ENCODE measurements at places on chromosomes 2 and 18.

- H3K4me1 ChIP-seq, result peaks cover 5% of the 10 kb centered on the region
- H3K27me3 ChIP-seq, result no peaks in the 10 kb centered on the region
- DNase-seq, result no peak
- H3K4me3 ChIP-seq, result no peak overlapping the region
Measured at GRCh38 chr2:20190170-20190569, 34.8 kb downstream of the SDC1 start.

DNA sequence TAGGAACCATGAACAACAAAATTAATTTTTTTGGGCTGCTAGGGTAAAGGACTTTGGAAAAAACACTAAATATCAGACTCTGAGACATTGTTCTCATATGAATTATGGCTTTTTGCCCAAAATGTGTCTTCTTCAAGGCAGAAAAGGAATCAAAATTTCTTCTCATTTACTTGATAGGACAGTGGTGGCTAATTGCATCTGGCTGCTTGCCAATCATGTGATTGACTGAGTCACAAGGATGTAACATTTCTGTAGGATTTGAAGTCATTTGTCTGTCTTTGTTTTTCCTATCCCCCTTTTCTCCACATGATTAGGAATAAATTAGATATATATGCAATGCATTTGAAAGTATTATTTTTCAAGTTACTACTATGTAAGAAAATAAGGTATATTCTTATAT lies 130.2 kb downstream of the SLC4A10 start:
- H3K27me3 ChIP-seq, result no peaks in the 10 kb centered on the region
- no peak for DNase-seq
- no peaks in the 10 kb centered on the region for H3K36me3 ChIP-seq

DNA sequence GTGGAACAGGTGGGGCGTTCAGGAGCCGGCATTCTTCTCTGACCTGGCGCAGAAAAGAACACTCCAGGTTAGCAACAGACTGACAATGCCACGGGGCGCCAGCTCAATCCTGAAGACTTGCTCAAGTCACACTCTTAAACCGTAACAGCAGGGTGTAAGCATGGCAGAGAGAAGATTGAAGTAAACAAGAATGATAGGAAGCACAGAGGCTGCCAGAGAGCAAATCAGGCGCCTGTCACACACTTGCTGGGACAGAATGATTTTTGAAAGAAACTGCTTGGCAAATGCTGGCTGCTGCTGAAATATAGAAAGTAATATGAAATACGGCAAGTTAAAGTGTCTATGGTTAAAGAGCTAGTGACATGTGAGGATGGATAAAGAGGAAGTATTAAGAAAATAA lies 80.5 kb downstream of the MEP1B start:
- H3K27me3 ChIP-seq, result no peaks in the 10 kb centered on the region
- no peak overlapping the region for H3K4me3 ChIP-seq
- DNase-seq, result no peak
- H3K36me3 ChIP-seq, result peaks cover 2% of the 10 kb centered on the region
- H3K27ac ChIP-seq, result no peak overlapping the region

DNA sequence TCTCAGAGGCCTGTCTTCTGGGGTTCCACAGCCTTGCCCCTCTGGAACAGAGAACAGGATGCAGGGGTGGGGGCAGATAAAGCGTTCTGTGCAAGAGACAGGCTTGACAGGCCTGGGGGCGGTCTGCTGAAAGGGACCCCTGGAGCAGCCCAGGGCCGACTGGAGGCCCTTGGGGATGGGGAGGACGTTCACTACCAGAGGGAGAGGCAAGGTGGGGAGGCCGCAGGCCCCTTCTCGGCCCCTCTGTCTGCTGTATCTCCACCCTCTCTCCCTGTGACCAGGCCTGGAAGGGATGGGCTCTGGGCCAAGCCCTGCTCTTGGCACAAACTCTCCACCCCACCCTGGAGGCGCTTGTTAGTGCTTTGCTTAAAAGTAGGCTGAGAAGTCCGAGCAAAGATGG lies 27.3 kb upstream of the INHBB start:
- no peaks in the 10 kb centered on the region for H3K4me1 ChIP-seq
- H3K27ac ChIP-seq, result no peak overlapping the region
- no peak overlapping the region for H3K4me3 ChIP-seq
- no peak for DNase-seq
- H3K27me3 ChIP-seq, result no peaks in the 10 kb centered on the region
- H3K36me3 ChIP-seq, result no peaks in the 10 kb centered on the region

DNA sequence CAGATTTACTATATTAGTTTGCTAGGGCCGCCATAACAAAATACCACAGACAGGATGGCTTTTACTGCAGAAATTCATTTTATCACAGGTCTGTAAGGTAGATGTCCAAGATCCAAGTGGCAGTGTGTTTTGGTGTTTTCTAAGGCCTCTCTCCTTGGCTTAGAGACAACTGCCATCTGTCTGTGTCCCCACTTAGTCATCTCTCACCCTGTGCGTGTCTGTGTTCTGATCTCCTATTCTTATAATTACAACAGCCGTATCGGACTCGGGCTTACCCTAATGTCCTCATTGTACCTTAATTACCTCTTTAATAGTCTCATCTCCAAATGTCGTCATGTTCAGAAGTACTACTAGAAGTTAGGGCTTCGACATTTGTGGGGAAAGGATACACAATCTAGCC lies 362.3 kb upstream of the CDH19 start:
- H3K4me1 ChIP-seq, result no peaks in the 10 kb centered on the region
- H3K27ac ChIP-seq, result no peak overlapping the region
- H3K36me3 ChIP-seq, result no peaks in the 10 kb centered on the region
- H3K27me3 ChIP-seq, result no peaks in the 10 kb centered on the region

- H3K36me3 ChIP-seq, result peaks cover 21% of the 10 kb centered on the region
- DNase-seq, result no peak
- H3K27ac ChIP-seq, result no peak overlapping the region
- H3K27me3 ChIP-seq, result no peaks in the 10 kb centered on the region
- no peak overlapping the region for H3K4me3 ChIP-seq
Measured at GRCh38 chr18:6962571-6963451, 154.8 kb downstream of the LAMA1 start.

DNA sequence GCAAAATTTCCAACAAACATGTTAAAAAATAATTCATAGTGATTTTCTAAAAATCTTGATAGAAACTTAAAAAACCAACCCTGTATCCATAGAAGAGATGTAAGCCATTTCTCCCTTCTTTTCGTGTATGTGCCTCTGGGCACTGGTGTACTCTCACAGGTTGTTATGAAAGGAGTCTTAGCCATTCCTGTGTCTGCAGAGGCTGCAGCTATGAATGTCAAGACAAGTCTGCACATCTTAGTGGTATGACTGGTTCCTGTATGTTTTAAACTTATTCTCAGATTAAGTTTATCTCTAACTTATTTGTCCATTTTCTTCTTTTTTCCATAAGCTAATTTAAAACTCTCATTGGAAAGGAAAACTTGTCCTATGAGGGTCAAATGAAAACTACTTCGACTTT lies 84.0 kb downstream of the DPP4 start:
- no peaks in the 10 kb centered on the region for H3K36me3 ChIP-seq
- H3K4me3 ChIP-seq, result no peak overlapping the region
- H3K27me3 ChIP-seq, result no peaks in the 10 kb centered on the region
- H3K4me1 ChIP-seq, result no peaks in the 10 kb centered on the region

- no peak overlapping the region for H3K4me3 ChIP-seq
- no peak overlapping the region for H3K27ac ChIP-seq
- DNase-seq, result no peak
- peaks cover 2% of the 10 kb centered on the region for H3K27me3 ChIP-seq
- H3K36me3 ChIP-seq, result no peaks in the 10 kb centered on the region
- peaks cover 3% of the 10 kb centered on the region for H3K4me1 ChIP-seq
Measured at GRCh38 chr2:200649724-200650123, 63.9 kb downstream of the AOX1 start.

DNA sequence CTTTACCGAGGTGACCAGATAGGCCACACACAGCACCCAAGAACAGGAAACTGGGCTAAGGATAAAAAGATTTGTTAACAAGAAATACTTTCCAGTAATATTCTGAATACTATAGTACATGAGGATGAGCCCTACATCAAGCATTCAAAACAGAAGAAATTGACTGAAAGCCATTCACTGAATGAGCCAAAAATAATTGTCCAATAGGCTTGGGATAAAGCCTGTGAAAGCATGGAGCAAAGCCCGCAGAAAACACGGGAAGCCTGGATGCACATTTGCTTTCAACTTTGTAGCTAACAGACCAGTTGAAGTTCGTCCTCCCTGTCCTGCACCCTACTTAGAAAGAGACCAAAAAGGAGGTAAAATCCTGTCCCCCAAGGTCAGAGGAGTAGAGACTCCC lies 56.3 kb downstream of the DIPK1C start:
- peaks cover 4% of the 10 kb centered on the region for H3K4me1 ChIP-seq
- H3K27ac ChIP-seq, result no peak overlapping the region
- no peaks in the 10 kb centered on the region for H3K36me3 ChIP-seq
- H3K4me3 ChIP-seq, result no peak overlapping the region
- DNase-seq, result no peak

DNA sequence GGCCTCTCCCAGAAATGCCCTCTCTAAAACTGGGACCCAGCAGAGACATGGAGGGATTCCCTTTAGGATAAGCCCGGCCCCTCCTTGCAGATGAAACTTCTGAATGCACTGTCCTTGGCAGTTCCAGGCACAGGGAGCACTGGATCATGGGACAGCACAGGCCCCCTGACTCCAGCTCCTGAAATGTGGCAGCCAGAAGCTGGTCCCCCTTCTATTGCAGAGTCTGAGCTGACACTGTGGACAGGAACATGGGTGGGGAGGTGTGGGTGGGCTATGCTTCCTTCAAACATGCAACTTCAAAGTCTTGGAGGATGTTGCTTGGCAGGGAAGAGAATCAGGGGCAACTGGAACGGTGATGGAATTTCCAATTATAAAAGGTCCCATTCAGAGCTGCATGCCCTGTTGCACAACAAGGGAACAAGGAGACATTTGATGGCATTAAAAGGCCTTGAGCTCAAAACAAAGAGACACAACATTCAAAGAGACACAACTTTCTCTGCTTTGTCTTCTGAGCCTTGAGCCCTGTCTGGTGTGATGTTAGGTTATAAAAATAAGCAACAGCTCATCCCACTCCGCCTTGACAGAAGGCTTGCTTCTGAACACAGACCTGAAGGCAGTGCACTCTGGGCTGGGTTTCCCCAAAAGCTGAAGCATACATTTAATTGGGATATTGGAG lies 239.0 kb downstream of the OSR1 start:
- no peak overlapping the region for H3K27ac ChIP-seq
- H3K27me3 ChIP-seq, result no peaks in the 10 kb centered on the region
- H3K4me3 ChIP-seq, result peak overlapping the region; percentile 26
- H3K4me1 ChIP-seq, result peaks cover 6% of the 10 kb centered on the region

GRCh38 chr2:22904126-22904684 lies 480.8 kb upstream of the KLHL29 start:
- H3K36me3 ChIP-seq, result no peaks in the 10 kb centered on the region
- DNase-seq, result peak; percentile 49
- H3K4me1 ChIP-seq, result no peaks in the 10 kb centered on the region
- H3K4me3 ChIP-seq, result no peak overlapping the region

DNA sequence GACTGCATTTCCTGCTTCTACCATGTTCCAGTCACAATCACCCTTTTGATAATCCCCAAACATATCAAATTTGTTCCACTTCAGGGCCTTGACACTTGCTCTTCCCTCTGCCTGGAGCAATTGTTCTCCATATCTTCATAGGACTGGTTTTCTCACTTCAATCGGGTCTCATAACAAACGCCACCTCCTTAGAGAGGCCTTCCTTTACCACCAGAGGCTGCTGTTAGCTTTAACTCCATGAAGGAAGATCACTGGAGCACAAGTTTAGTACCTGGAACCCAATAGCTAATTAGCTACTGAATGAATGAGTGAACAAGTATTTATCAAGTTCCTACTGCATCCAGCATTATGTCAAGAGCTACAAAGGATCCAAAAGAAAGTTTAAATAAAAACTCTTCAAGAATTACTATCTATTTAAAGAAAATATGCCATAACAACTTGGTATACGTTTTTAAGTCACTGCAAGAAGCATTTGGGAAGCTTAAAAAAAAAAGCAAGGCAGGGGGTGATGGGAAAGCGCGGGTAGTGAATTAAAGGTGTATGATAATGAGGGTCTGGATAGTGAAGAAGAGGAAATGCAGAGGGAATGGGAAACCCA lies 58.8 kb downstream of the BAZ2B start:
- no peak overlapping the region for H3K4me3 ChIP-seq
- peak; percentile 57 for DNase-seq
- H3K27me3 ChIP-seq, result no peaks in the 10 kb centered on the region
- no peak overlapping the region for H3K27ac ChIP-seq
- no peaks in the 10 kb centered on the region for H3K4me1 ChIP-seq
- H3K36me3 ChIP-seq, result peaks cover 1% of the 10 kb centered on the region

DNA sequence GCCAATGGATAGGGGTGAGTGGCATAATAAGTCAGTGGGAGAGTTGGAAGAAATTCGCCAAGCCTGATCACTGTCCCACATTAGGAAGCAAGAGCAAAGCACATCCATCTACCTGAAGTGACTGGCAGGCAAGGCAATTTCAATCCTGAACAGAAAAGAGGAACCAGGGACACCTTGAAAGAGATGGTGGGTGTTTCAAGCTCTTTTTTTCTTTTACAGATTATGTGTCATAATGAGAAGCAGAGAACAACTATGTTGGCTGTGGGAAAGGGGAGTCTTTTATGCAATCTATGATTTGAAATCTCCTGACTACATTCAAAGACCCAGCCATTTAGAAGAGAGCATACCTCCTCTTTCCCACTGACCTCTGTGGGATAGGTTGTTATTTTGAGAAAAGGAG lies 63.5 kb downstream of the TGIF1 start:
- no peak overlapping the region for H3K27ac ChIP-seq
- H3K4me1 ChIP-seq, result no peaks in the 10 kb centered on the region
- no peak for DNase-seq
- H3K36me3 ChIP-seq, result no peaks in the 10 kb centered on the region

DNA sequence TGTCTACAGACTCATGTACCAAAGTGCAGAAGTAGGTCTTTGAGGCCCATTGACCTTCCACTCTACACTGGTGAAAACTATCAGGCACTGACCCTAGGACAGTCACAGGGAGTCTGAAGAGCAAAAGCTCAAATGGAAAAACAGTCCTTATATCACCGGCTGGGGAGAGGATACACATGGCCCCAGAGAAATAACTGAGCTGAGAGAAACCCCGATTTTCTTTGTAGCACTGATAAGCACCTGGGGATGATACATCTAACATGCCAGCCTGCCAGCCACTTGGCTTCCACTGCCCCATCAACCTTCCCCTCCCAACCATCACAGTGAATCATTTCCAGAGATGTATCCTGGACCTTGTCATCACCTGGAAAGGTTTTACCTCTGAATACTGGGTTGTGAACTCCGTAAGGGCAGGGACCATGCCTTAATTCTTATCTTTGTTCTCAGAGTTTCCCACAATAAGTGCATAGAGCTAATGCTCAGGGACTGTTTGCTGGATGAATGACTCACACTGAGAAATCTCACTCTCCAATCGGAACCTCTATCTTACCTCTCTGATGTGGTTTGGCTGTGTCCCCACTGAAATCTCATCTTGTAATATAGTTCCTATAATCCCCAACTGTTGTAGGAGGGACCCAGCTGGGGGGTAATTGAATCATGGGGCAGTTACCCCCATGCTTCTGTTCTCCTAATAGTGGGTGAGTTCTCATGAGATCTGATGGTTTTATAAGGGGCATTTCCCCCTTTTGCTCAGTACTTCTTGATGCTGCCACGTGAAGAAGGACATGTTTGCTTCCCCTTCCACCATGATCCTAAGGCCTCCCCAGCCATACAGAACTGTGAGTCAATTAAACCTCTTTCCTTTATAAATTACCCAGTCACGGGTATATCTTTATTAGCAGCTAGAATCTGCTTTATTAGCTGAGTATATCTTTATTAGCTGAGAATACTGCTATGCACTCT lies 37.1 kb downstream of the EVA1A start:
- H3K27ac ChIP-seq, result no peak overlapping the region
- H3K36me3 ChIP-seq, result no peaks in the 10 kb centered on the region
- peaks cover 19% of the 10 kb centered on the region for H3K4me1 ChIP-seq
- H3K27me3 ChIP-seq, result no peaks in the 10 kb centered on the region

- H3K27me3 ChIP-seq, result no peaks in the 10 kb centered on the region
- no peaks in the 10 kb centered on the region for H3K36me3 ChIP-seq
- no peaks in the 10 kb centered on the region for H3K4me1 ChIP-seq
- H3K4me3 ChIP-seq, result no peak overlapping the region
- peak; percentile 81 for DNase-seq
Measured at GRCh38 chr2:30796699-30797098, 10.5 kb downstream of the CAPN13 start.
